ENCODE measurements at places on chromosomes 12 and 14.

DNA sequence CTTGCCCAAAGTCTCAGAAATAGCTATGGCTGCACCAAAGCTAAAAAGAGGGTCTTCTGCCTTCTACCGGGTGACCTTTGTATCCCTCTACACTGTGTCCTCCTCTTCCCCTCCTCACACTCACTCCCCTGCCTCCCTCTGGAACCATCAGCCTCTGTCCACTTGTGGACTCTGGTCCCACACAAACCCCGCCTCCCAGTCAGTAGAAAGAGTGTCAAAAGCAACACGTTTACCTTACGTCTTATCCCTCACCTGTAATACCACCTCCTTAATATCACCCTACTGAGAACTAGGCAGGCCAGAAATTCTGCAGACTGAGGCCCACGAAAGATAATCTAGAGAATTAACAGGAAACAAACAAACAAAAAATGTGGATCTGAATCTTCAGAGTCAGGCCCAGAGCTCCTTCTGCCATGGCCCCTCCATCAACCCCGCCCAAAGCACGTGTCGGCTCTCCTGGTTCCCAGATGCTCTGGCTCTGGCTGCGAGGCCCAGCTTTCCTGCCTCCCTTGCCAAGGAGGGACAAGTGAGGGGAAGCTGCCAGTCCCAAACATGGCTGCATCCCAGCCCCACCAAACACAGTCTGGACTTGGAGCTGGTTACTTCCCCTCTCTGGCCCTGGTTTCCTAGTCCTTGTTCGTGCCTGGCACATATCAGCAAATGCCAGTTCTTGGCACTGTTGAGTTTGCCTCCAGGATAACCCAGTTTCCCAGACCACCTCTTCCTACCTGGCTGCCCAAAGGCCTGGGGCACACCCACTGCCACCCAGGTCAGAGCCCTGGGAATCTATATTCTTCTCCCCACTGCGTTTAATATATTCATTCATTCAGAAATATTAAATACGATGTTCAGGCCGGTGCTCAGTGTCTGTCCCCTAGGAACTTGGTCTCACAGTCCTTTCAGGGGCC, 2.7 kb downstream of the ACTN1 start:
- DNase-seq: peak; percentile 49

DNA sequence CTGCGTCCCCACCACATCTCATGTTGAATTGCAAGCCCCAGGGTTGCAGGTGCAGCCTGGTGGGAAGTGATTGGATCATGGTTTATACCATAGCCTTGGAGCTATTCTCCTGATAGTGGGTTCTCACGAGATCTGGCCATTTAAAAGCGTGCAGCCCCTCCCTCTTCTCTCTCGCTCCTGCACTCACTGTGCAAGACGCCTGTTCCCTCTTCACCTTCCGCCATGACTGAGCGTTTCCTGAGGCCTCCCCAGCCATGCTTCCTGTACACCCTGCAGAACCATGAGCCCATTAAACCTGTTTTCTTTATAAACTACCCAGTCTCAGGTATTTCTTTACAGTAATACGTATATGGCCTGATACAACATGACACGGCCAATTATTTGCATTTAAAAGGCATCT, 146.6 kb downstream of the RIMBP2 start:
- DNase-seq: no peak

GRCh38 chr12:115767916-115768315, 509.6 kb downstream of the MED13L start:
- DNase-seq: no peak

DNA sequence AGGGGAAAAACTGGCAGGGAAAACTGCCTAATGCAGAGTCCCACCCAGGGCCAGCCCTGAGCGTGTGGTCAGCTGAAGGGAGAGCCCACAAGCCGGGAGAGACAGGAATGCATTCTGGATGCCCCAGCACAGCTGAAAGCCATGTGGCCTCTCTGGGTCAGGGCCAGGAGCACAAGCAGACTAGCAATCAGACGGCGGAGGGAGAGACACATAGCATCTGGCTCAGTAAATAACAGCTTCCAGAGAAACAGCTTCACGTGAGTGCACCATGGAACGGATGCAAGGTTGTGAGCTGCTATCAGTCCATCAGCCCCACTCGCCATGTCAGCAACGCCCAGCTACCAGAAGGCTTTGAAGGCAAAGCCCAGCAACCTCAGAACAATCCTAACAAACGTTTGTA, 28.2 kb upstream of the TMEM106C start:
- no peak for DNase-seq

DNA sequence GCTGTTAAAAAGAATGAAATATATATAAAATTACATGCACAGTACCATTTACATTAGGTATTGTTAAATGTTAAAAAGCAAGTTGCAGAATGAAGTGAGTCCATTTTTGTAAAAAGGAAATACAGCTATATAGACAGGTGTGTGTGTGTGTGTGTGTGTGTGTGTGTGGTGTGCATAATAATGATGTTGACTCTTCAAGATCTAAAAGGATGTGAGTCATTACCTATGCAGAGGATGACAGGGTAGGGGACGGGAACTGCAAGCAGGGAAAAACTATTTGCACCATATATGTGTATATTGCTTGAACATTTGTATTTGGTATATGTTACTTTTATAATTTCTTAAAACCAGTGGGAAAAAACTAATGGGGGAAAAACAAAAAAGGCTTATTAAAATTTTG, 3.1 kb downstream of the C14orf39 start:
- no peak for DNase-seq

- DNase-seq: peak; percentile 57
These were observed 455.6 kb downstream of the ZFP36L1 start for GRCh38 chr14:68337279-68337678.

DNA sequence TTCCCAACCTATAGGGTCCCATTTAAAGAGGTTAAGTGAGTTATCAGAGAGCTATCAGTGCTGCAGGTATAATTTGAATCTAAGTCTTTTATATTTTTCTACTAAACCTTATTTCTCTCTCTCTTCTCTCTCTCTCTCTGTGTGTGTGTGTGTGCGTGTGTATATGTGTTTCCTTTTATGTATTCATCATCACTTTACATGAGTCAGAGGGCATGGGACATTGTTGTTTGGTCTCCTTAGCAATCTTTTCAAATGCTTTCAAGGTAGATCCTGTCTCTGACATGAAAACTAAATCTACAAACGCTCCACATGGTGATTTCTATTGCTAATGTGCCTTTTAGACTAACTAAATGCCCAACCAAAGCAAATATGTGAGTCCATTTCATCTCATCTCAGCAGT, 459.7 kb downstream of the BTG1 start:
- DNase-seq: peak; percentile 1

- DNase-seq: no peak
These were observed 45.5 kb upstream of the NAV3 start for GRCh38 chr12:77785211-77785610.

DNA sequence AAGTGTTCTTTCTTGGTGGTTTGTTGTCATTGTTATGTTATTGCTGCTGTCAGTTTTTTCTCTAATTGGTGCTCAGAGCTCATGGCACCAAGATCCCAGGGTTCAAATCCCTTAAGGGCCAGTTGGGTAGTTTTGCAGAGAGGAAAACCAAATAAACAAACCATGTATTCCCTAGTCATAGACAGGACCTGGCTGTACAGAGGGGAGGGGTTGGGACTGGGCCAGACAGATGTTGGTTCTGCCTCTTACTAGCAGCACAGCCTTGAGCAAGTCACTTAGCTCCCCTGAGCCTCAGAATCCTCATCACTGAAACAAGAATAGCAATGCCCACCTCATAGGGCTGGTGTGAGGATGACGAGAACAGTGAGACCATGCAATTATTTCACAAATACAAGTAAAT, 53.4 kb downstream of the LTBP2 start:
- DNase-seq: no peak

DNA sequence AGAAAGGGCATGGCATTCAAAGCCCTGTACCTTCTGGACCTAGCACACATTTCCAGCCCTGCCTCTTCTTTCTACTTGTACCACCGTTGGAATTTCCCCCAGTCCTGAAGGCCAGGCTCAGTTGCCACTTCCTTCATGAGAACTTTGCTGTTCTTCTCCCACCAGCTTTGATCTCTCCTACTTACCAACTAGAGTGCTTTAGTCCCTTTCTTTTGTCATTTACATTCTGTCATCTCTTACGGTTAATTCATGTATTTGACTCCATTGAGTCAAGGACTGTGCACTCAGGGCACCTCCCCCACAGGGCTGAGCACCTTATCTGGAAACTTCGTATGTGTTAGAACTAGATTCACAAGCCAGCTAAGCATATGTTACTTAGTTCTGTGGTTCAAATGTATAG, 26.3 kb downstream of the BICDL1 start:
- no peak for DNase-seq

- DNase-seq: no peak
These were observed 148.6 kb downstream of the SLC6A15 start for GRCh38 chr12:84764001-84764400.

DNA sequence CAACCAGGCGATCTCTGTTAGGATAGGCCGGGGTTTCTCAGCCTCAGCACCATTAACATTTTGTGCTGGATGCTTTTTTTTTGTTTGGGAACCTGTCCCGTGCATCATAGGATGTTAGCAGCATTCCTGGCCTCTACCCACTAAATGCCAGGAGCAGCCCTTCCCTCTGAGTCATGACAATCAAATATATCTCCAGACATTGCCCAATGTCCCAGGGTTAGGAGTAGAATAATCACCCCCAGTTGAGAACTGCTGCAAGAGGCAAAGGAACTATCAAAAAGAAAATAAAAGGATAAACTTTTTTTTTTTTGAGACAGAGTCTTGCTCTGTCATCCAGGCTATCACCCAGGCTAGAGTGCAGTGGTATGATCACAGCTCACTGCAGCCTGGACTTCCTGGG, 76.0 kb downstream of the ACACB start:
- DNase-seq: no peak

DNA sequence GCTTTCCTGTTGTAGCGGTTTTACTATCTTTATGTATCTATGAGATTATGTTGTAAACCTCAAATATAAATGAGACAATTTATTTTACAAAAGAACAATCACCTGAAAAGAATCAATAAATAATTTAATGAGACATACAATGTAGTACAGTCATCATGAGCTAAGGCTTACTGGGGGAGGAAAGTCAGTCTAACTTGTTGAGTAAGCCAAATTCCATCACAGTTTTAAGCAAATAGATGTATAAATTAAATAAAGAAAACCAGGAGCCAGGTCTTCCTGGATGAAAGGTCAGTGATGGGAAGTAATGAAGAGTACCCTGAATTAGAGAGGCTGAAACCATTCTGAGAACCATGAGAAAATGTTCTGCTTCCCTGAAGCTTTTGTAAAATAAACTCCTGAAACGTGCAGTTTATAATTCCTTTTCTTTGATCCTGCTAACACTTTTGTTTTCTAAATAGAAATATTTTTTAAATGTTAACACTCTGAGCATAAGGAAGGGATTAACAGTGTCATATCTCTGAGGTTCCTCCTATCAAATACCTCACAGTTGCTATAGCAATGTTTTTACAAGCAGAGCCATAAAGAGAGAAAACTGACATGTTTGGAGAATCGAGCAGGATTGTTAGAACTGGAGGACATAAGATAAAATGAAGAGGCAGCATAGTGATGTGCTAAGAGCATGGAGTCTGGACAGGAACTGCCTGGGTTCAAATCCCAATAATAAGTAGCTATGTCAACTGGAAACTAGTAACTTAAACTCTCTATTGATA, 444.9 kb upstream of the FOXG1 start:
- DNase-seq: no peak

GRCh38 chr12:108665608-108666202, 32.0 kb upstream of the SELPLG start:
- DNase-seq: no peak

- DNase-seq: no peak
These were observed 90.9 kb downstream of the DIP2B start for GRCh38 chr12:50595667-50596066.

GRCh38 chr12:109615556-109616229, 42.1 kb downstream of the MVK start:
- DNase-seq: no peak

GRCh38 chr14:29223947-29224346, 457.4 kb downstream of the FOXG1 start:
- DNase-seq: no peak

- no peak for DNase-seq
These were observed 28.7 kb downstream of the FNTB start for GRCh38 chr14:65015391-65015790.

DNA sequence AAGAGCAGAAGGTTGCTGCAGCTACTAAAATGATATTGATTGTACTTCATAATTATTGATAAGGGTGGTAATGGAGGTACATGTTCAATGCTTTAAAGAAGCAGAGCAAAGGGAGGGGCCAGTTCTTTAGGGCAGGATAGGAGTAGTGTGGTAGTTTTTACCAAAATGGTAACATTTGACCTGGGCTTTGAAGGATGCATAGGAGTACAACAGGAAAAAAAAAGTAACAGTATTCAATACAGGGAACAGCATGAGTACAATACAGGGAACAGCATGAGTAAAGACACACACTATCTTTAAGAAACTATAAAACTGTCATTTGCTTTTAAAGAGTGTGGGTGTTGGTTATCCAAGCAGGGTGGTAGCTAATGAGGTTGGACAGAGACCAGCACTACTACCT, 215.0 kb upstream of the CRY1 start:
- no peak for DNase-seq

GRCh38 chr14:32933629-32934072, 5.0 kb upstream of the NPAS3 start:
- DNase-seq: no peak

DNA sequence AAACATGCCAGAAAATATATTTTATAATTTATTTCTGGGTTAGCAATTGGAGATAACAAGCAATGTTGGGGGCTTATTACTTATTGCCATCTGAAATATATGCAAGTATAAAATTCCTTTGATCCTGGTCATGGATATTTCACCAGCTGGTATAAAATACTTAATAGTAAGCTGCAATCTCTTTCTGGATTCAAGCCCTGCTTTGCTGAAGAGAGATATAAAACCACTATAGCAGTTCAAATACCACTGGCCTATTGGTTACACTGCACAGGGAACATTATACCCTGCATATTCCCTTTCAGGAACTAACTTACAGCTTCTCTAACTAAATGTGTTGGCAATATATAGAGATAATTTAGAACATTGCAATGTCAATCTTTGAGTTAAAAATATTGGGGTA, 546.2 kb upstream of the ATP2B1 start:
- no peak for DNase-seq

DNA sequence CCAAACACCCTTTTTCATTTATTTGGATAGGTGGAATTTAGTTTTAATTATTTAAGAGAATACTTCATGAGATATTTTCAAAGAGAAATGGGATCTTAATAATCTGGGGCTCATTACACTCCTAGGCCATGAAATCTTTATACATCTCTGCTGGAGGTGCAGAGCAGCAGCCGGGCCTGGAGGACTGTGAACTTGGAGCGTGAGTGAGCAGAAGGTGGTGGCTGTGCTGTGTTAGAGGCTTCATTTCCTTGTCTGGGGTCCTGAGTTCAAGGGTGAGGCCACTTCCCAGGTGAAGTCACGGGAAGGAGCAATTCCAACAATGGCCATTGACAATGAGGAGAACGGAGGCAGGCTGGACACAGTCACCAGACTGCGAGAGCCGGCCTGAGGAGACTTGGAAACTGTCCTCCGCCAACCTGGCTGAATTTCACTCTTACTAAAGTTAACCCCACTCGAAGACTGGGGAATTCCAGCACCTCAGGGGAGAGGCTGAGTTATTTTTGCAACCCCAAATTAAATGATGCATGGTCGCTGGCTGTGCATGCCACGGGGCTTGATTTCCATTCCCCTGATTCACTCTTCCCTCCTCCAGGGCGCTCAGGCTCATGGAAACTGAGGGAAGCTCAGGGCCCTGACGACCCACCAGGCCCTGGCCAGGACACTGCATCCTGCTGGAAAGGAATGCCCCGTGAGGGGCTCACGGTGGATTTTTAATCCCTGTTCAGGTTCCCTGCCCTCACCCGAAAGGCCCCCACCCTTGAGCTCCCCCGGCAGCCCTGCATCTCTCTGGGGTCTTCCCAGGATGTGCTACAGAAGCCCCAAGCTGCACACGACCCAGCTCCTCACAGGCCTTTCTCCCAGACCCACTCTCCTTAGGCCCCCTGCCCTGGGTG, 22.6 kb upstream of the TRAF3 start:
- DNase-seq: no peak
